Aortic smooth muscle cell (primary cell): ENCODE measurements at places on chromosomes 13 and 19. TPM values are rescaled to one million over a fixed set of nuclear protein-coding genes. Genes with fewer than 3 reads are reported as not detected.

Gene LRRC4B
- under 0.01 and 0.12 TPM in 2 replicates for total RNA-seq

Gene KCNJ14
- total RNA-seq, result 0.25 and 0.26 TPM in 2 replicates

Gene ENOX1
- 0.40 and 1.2 TPM in 2 replicates for total RNA-seq

Gene LRRC25
- total RNA-seq, result 0.06 TPM in 1 of 2 replicates, not detected in the other

Gene TMEM221
- under 0.01 TPM in 1 of 2 replicates, not detected in the other for total RNA-seq

Gene EVI5L
- 13.6 and 15.2 TPM in 2 replicates for total RNA-seq

Gene PGLYRP1
- total RNA-seq, result not detected in 2 replicates

Gene SLC8A2
- 0.12 TPM in 1 of 2 replicates, not detected in the other for total RNA-seq

Gene CGB3
- not detected in 2 replicates for total RNA-seq

Gene ZNF69
- 3.6 and 4.7 TPM in 2 replicates for total RNA-seq

Gene CYP2F1
- not detected in 2 replicates for total RNA-seq

Gene HIF3A
- total RNA-seq, result 0.40 and 1.1 TPM in 2 replicates
